ENCODE measurements at places on chromosomes 16 and 17.
A peak's percentile ranks its signal among the peaks of the same experiment; 100 is the strongest.

DNA sequence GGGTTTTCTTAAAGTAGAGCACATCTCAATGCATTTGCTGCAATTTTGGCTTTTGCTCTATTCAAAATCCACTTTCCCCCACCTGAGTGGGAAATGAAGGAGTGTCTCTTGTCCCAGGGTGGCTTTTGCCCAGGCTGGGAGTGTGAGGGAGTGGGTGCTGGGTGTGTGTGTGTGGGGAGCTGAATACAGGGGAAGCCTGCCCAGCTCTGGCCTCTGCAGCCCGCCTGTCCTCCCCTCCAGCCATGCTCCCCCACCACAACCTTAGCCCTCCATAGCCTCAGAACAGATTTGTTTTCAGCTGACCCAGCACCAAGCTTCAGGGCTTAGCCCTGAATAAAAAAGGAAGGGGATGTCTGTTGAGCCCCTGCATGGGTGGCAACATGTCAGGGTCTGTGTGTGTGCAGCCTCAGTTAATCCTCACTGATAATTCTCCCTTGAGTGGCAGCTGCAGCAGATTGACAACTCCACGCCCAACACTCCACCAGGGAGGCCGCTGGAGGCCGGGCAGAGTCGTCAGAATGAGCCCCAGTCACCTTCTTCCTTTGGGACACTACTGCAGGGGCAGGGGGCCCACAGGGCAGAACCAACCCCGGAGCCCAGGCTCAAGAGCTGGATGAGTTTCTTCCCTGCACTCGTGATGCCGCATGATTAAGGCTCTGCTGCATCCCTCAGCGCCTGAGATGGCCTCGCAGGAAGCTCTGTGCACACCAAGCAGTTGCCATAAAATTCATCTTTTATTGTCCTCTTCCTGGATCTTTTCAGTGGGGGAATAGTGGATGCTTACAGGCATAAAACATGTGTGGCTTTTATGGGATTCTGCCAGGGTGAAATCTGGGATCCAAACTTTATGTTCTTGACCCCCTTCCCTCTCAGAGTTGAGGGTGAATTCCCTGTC lies 55.0 kb downstream of the SPACA3 start:
- no peak for DNase-seq

DNA sequence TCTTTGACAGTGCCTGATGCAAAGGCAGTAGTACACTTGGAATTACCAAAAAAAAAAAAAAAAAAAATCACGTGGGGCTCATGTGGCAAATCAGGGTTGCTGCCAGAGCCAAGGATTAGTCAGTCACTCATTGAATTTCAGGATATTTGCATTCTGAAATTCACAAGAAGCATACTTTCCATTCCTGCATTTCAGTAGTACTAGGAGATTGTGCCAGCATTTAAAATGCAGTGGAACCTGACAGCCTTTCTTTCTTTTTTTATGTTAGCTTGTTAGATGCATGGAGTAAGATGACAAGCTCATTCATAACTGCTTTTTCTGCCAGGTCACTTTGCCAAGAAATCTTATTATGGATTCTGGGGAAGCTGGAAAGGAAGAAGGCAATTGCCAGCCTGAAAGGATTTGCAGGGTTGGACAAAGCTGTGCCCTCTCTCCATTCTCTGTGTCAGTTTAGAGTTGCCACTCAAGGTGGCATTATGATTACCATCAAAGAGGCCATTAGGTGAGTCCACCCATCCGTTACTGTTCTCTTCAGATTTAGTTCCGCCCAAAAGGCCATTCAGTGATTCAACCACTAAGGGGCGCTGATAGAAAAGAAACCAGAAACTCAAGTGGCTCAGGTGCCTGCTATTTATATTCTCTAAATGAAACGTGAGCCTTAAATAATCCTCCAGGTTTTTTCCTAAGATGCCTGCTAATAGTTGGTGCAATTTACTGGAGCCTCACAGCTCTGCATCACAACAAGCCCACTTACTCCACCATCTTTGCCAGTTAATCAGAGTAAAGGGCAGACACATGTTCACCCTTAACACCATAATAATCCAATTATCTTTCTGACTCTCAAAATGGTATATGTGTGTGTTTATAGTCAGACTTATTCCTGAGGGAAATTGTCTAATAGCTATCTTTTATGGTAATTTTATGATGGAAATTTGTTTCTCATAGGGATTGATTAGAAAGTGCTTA lies 59.0 kb downstream of the TANGO6 start:
- peak; percentile 34 for DNase-seq

- peak; percentile 8 for DNase-seq
Observed at GRCh38 chr17:22507823-22508222, 815.5 kb downstream of the KCNJ18 start.

GRCh38 chr17:57432507-57433277 lies 176.4 kb downstream of the MSI2 start:
- no peak for DNase-seq

GRCh38 chr16:56632156-56632847 lies at the start of gene MT1M:
Gene MT1M, plus strand, starts transcription at chr16:56632659. Its CDS starts 73 bp downstream, at chr16:56632732.
- DNase-seq: no peak

DNA sequence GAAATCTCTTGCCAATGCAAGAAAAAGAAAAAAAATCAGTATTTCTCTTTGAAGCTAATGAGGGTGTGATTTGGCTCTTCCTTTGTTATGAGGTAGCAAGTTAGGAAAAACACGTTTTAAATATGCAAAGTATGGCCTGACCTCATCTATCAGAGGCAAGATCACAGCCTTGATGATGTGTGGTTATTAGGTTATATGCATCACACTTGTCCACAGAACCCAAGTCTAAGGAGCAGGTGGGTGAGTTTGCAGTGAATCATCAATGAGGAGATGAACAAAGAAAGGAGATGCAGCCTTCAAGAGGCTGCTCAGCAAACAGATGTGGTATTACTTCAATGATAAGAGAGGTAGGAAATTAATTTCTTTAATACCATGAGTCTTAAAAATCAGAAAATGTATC lies 594.8 kb upstream of the CDH5 start:
- no peak for DNase-seq

GRCh38 chr17:32174889-32175288 lies 32.6 kb downstream of the RHOT1 start:
- DNase-seq: no peak

DNA sequence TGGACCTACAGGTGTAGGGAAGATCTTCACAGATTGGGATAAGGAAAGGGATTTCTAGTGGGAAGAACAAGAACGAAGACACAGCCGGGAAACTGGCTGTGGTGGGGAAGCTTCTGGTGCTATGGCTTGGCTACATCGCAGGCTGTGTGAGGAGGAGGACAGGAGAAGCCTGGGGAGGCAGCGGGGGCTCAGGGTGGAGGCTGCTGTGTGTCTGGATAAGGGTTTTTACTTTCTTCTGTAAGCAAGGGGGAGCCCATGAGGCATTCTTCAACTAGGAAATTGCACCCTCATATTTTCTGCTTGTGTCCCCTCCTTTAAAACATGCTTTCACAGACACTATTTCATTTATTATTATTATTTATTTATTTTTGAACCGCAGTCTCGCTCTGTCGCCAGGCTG lies 2.9 kb upstream of the RHBDF2 start:
- DNase-seq: no peak

DNA sequence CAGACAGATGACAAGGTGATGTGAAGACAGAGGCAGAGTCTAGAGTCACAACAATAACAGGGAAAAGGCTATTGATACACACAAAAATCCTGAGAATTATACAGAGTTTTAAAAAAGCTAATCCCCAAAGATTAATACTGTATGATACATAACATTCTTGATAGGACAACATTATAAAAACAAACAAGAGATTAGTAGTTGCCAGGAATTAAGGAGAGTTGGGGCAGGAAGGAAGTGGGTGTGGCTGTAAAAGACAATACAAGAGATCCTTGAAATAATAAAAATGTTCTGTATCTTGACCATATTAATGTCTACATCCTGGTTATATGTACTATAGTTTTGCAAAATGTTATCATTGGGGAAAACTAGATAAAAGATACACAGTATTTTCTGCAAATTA lies 309.5 kb upstream of the PMFBP1 start:
- no peak for DNase-seq

DNA sequence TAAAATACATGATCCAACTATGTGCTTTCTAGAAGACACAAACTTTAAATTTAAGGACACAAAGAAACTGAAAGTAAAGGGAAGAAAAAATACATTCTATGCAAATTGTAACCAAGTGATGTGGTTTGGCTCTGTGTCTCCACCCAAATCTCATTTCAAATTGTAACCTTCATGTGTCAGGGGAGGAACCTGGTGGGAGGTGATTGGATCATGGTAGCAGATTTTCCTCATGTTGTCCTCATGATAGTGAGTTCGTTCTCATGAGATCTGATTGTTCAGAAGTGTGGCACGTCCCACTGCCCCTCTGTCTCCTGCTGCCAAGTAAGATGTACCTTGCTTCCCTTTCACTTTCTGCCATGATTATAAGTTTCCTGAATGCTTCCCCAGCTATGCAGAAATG lies 15.0 kb downstream of the OR1A1 start:
- no peak for DNase-seq

- DNase-seq: no peak
Observed at GRCh38 chr17:65389426-65389825, 172.0 kb downstream of the AXIN2 start.

GRCh38 chr16:86210403-86211193 lies 299.7 kb upstream of the FOXF1 start:
- no peak for DNase-seq

GRCh38 chr16:58158725-58159124 lies 29.5 kb upstream of the CFAP20 start:
- no peak for DNase-seq
